Stimulated activated CD4-positive, alpha-beta T cell treated with anti-CD3 and anti-CD28 coated beads, Interleukin-2, amount 100 ng/mL, for 24 hours (primary cell): ENCODE measurements at places on chromosomes 11 and 22.
A peak's percentile ranks its signal among the peaks of the same experiment; 100 is the strongest.

GRCh38 chr11:120346233-120346632, 10.0 kb downstream of the ARHGEF12 start:
- no peak for DNase-seq

- DNase-seq, result no peak
Measured at GRCh38 chr11:100841711-100842407, 154.8 kb downstream of the ARHGAP42 start.

DNA sequence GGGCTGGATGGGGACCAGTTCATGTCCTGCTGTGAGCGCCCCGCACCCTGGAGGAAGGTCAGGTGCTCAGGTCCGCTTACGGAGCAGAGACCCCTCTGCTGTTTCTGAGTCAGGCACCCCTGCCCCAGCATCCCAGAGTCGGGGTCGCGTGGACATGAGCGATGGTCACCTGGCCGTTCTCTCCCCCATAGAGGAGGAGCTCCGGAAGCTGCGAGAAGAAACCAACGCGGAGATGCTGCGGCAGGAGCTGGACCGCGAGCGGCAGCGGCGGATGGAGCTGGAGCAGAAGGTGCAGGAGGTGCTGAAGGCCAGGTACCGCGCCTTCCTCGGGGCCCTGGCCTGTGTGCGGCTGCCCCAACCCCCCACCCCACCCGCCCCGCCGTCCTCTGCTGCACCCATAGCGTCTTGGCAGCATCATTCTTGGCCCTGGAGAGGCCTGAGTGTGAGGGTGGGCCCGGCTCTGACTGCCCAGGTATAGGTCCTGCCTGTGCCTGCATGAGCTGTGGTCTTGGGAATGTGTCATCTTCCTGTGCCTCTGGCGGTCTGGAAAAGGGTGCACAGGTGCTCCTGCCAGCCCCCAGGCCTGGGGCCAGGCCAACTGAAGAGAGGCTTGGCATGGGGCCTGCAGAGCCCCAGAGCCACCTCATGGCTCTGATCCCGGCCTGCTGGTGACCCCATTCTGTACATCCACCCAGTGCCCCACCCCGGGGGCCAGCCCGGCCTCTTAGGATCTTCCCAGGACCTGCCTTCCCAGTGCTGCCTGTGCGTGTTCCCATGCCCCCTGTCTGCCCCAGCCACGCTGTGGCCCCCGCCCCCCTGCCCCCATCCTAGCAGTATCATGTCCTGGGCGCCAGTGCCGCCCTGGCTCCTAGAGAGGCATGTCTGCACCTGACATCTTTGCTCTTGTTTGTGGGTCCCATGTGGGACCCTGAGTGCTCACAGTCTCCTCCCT, 38.1 kb downstream of the GRAMD4 start:
- DNase-seq, result no peak

- DNase-seq, result no peak
Measured at GRCh38 chr22:46635756-46636155, 15.6 kb downstream of the GRAMD4 start.

DNA sequence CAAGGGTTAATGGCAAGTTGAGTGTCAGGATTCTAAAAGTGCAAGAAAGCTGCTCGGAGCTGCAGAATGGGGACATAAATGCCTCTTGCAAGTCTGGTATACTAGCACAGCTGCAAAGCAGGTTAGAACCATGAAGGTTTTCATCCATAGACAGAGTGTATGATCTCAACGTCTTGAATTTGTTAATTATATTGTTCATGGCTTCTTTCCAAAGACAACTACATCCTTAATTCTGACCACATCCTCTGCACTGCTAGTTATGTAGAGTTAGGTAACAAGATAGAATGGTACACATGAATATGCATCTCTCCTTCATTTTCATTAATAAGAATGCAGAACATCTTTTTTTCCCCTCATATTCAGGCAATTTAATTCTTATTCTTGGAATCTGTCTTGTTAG, 34.2 kb downstream of the EXPH5 start:
- no peak for DNase-seq

- DNase-seq, result no peak
Measured at GRCh38 chr11:3660960-3661359, 10.2 kb downstream of the CHRNA10 start.

- no peak for DNase-seq
Measured at GRCh38 chr11:8183111-8183510, 14.3 kb upstream of the RIC3 start.

- DNase-seq, result no peak
Measured at GRCh38 chr11:64932324-64932723, 3.4 kb downstream of the GPHA2 start.

- DNase-seq, result no peak
Measured at GRCh38 chr11:123360267-123360936, 69.7 kb upstream of the GRAMD1B start.

DNA sequence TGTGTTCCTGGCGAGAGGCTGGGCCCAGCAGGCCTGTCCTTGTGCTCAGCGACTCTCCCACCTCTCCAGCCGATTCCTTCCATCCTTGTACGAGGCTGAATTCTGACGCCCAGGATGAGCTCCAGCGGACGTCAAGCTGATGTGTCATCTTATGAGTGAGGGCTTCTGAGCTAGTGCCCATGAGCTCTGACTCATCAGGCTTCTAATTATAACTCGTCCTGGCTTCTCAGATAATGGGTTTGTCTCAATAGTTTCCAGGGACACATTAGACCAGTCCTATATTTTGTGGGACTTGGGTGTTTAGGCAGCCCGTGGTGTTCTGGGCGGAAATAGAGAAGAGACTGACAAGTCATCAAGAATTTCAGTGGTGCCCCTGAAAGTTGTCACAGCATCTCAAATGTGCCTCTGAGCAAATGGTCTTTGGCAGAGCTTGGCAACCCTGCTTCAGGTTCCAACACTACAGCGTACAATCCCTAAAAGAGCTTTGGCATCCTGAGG, 108.2 kb upstream of the CD44 start:
- DNase-seq, result peak; percentile 31

GRCh38 chr11:134483857-134484256, 71.8 kb upstream of the B3GAT1 start:
- no peak for DNase-seq
